ENCODE measurements at places on chromosomes 7 and 10.

DNA sequence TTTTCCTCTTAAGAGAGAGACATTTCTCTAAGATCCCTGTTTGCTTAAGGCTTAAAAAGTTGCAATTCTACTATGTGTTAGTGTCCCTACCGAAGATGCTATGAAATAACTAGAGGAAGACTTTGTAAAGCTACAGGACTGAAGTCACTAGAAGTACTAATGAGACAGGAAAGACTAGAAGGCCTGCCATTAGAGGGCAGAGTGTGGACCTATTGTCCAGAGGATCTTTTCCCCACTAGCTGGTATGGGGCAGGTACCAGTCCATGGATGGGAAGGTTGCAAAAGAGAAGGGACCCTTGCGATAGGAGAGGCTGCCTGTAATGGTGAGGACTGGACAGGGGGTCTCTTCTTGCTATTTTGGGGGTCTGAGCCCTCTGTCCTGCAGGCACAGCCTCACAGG, 178.1 kb downstream of the TMEM178B start:
- DNase-seq = no peak

- no peak for DNase-seq
These were observed 4.4 kb downstream of the HBP1 start for GRCh38 chr7:107173191-107173590.

GRCh38 chr10:47141349-47141748, 158.6 kb upstream of the GDF10 start:
- DNase-seq = no peak

- DNase-seq = no peak
These were observed 46.2 kb upstream of the PLCE1 start for GRCh38 chr10:93947524-93947923.

Measured in natural killer cell (primary cell).